Stimulated activated CD4-positive, alpha-beta T cell treated with anti-CD3 and anti-CD28 coated beads, Interleukin-4, amount 100 ng/mL, for 48 hours (primary cell): ENCODE measurements at places on chromosomes 13 and 19.

DNA sequence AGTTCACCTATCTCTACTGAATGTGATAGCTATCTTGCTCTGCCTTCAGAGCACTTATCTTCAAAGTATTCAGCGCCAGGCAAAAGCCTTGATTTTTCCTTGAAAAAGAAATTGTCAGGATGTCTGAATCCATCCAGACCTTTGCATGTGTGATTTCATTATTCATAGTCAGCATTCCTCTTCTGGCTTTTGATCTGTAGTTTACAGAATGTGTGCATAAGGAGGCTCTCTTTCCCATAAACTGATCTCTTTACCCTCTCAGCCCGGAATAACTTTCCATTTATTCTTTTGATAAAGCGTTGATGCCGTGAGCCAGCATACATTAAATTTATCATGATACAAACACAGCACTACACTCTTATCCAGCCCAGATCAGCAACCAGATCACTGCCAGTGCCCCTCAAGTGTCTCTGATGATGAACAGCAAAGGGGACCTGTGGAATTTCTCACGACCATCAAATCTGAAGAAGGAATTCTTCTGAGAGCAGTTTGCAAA is 130.8 kb downstream of the DNAJC15 start:
- DNase-seq = no peak

GRCh38 chr19:10390652-10391286 is 10.4 kb upstream of the TYK2 start:
- peak; percentile 54 for DNase-seq

DNA sequence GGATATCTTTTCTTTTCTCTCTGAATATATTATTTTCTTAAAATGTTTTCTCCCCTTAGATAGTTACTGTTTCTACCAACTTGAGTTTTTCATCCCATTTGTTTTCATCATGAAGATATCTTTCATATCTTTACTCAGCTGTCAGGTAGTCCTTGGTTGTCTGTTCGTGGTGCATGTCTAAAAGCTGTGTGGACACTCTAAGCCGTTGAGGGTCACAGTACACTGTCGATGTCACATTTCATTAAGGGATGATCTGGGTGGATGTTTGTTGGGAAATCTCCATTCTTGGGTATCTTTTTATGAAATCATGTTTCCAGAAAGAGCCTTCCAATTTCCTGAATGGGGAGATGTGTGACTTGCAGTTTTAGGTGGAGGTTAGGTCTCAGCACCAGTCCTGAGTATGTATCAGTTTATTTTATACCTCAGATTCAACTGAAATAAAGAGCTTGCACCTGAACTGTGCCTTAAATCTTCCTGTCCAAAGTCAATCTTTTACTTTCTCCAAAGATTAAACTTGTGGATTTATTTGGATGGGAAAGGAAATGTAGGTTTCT is 23.2 kb downstream of the ZMYM2 start:
- DNase-seq = no peak

- DNase-seq = no peak
Measured at GRCh38 chr13:52850396-52851136, 2.1 kb upstream of the PCDH8 start.

DNA sequence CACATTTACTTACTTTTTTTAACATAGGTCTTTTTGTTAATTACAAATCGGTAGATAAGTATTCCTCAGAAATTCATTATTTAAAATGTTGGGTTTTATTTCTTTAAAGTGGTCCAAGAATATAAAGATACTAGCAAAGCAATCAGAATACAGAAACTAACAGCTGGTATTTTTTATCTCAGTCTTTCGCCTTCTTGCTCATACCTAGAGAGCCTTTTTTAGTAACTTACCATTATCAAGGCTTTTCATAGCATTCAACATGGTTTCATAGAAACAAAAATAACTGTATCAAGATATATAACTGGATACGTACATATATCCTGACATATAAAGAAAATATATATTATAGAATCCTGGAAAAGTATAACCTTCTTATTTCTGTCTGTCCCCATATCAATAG is 227.8 kb upstream of the MIR17HG start:
- DNase-seq = no peak

DNA sequence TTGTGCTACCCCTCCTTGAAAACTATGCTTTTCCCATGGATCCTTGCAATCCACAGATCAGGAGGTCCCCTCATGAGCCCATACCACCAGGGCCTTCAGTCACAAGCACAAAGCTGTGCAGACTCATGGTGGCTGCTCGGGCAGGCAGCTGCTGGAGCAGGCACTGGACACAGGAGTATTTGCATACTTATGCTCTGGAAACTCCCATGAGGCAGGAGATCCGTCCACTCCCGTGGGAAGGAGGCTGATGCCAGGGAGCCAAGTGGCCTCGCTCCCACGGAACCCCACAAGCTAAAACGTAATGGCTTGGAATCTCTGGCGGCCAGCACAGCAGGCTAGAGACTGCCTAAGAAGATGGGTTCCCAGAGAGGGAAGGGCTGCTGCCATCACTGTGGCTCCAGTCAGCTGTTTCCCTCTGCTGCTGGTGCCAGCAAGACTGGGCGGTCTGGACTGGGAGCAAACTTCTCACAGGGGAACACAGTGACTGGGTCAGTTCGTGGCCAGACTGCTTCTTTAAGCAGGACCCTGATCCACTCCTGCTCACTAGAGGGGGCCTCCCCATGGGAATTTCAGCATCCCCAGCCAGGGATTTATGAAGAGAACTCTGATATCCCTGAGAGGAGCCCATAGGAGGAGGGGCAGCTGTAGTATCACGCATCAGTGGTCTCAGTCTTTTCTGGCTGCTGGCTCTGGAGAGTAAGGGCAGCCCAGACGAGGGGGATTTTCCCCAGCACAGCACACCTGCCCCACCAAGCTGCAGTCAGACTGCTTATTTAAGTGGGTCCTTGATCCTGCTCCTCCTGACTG is 370.3 kb upstream of the ATXN8OS start:
- DNase-seq = no peak

DNA sequence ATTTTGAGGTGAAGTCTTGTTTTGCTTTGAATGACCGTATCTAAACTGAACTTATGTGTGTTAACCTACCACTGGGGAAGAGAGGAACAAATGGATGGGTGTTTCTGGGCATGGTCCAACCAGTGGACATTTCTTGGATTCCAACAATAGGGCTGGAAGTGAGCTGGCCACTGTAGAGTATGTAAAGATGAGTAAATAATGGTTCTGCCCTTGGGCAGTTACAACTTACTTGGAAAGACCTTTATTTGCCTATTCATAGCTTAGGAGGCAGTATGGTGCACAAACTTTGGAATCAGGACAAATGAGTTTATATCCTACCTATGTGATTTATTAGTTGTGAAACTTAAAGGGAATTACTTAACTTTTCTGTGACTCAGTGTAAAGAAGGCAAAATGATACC is 429.5 kb downstream of the HS6ST3 start:
- DNase-seq = no peak

DNA sequence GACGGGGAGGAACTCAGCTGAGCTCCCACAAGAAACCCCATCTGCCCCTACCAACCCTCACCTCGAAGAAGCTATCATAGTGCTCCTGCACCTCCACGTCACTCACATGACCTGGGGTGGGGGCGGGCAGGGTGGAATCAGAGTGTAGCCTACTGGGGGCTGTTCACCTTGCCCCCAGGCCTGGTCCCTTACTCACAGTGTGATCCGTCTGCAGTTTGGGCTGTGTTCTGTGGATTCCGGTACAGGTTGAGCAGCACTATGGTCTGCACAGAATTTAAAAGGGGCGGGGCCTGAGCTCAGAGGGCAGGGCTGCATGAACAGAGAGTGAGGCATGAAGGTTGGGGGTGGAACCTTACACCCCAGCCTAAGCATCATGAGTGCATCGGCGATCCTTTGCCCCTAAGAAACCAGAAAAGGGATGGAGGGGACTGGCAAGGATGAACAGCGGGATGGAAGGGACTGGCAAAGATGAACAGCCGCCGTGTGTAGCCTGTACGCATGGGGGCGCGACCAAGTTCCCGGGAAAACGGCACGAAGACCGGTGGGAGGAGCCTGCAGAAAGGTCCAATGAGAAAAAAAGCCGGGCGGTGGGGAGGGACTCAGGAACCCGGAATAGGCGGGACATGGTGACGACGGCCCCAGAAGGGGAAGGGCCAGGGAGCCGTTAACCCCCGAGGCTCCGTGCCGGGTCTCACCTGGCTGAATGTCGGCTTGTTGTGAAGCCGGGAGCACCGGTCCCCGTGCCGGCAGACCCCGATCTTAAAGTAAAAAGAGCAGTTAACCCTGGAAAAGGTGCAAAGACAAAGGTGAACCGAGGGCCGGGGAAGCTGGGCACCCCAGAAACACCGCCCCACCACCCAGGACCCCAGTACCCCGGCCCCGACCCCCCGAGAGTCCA is 539 bp downstream of the U2AF1L4 start:
- peak; percentile 86 for DNase-seq

GRCh38 chr13:91882918-91883317 is 484.5 kb downstream of the GPC5 start:
- no peak for DNase-seq

- no peak for DNase-seq
Measured at GRCh38 chr13:103656311-103656710, 590.1 kb upstream of the SLC10A2 start.

- DNase-seq = no peak
Measured at GRCh38 chr13:28531077-28531844, 36.3 kb upstream of the FLT1 start.

DNA sequence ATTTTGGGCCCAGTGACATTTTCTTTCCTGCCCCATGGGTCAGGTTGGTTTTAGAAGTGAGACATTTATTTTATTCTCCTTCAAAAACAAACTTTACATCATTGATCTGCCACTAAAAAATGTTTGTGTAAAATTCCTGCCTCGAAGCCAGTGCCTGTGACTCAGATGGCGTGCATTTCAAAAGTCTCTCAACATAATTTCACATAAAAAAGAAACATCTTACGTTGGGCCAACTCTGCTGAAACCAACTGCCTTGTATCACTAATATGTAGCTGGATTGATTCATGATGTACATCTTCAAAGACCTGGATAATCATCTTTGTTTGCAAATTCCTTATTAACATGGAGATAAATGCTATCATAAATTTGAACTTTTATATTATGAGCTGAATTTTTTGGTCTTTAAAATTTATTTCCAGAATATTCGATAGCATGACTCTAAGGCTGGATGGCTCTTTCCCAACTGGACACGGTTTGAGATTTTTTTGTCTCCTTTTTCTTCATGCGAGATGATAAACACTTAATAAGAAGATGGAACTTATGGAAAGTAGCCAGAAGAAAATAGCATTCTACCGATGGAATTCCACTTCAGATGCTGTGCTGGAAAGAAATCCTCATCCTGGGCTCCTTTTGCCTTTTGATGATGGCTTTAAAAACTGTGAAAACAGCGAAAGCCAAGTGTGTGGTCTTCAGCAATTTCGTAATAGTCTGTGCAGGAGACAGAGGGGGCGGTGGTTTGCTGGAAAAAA is 420.5 kb downstream of the FGF9 start:
- DNase-seq = no peak

- no peak for DNase-seq
Measured at GRCh38 chr19:47309038-47309437, 623 bp upstream of the C5AR1 start.

DNA sequence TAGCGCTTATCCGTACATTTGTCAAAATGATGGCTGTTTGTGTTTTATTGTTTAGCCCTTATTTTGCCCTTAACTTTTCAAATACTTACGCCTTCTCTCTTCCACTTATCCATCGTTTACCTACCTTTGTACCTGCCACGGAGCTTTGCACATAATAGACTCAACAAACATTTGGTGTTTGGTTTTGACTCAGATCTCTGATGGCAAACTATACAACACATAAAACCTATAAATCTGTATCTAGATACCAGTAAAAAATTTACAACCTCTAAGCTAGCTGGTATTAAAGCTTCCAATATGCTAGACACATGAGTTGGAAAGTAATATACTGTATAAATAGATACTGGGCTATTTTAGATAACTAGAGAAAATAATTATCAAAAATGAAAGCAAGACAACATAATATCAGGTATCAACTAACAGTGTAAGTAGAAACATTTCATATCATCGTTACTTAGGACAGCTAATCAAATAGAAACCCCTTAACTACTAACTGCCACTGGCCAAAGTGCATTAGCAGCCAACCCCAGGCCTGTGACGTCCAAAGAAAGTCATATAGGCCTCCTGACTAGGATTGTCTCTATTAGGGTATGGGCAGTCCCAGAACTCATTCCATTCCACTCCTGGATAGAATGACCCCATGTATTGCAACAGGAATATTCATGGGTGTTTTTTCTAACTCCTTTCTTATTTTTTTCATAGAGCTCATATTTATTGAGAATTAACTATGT is 53.8 kb downstream of the KCTD12 start:
- no peak for DNase-seq

GRCh38 chr19:53877361-53877766 is 4.6 kb upstream of the PRKCG start:
- no peak for DNase-seq

DNA sequence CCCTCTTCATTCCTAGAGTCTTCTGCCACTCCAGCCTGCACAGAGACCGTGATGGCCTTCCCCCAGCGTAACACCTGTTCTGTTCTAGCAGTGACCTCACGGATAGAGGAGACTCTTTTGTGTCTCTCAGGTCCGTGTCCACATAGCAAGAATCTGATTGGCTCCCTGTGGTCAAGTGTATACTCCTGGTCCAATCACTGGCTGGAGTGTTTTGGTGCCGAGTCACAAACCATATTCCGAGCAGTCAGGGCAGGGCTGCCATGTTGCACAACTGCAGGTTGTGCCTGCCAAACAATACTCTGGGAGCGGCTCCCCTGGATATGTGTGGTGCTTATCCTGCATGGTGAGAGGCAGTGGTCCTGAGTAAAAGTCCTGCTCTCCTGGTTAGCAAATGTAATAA is 402.4 kb downstream of the KCNRG start:
- DNase-seq = no peak
